ENCODE measurements at places on chromosomes 2 and 18.

DNA sequence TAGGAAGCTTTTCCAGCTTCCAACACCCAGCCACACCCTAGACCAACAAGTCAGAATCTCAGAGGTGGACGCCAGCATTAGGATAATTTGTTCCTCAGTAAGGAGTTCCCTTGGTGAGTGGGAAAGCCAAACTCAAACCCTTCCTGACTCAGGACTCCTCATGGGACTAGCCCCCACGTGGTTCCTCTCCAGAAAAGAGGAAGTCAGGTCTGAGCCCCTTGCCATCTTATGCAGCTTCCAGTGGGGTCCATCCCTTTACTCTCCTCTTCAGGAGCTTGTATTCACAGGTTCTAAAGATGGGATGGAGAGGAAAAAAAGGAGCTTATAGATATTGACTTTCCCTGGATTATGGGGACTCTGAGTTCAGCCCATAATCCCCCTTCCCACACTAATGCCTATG, 14.8 kb upstream of the NOTO start:
- DNase-seq, result no peak

DNA sequence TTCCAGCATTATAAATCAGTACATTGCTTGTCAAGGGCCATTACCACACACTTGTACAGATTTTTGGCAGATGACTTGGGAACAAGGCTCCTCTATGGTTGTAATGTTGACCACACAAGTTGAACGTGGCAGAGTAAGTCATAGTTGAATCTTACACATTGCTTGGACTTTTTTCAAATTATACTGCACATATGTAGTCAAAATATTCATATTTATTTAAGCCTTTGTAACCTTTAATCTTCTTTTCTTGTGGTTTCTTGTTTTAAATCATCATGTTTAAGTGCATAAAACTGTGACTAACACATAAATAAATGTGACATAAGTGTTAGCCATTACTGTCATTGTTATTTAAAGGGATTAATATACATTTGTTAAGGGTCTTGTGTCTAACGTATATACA, 52.1 kb upstream of the EPB41L5 start:
- DNase-seq, result no peak

GRCh38 chr18:3623769-3624545, 174.0 kb downstream of the TGIF1 start:
- peak; percentile 95 for DNase-seq

GRCh38 chr2:30048636-30049175, 98.1 kb upstream of the YPEL5 start:
- no peak for DNase-seq

- no peak for DNase-seq
These were observed 474.3 kb downstream of the ERBB4 start for GRCh38 chr2:212064318-212064717.

DNA sequence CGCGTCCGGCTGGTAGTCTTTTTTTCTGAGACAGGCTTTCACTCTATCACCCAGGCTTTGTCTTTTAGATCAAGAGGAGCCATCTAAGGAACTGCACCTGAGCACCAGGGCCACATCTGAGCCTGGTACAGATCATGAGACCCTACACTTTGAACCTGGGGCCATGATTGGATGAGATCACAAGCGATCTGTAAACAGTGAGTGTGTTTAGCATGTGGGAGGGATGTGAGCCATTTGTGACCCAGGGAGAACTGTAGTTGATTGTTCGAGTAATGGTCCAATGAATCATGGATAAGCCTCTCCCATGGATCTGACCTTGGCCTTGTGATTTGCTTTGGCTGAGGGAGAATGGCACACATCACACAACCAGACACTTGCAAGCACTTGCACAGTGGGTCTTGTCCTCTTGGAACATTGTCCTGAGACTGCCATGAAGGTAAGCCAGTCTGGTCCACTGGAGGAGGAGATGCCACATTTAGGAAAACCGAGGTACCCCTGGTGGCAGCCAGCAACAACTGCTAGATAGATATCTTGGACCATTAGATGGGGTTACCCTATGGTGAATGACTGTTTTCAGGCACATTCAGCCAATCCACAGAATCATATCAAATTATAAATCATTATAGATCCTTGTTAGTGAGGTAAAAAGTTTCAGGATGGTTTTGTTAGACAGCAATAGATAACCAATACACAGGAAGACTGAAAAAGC, 19.5 kb upstream of the DTNB start:
- DNase-seq, result no peak

DNA sequence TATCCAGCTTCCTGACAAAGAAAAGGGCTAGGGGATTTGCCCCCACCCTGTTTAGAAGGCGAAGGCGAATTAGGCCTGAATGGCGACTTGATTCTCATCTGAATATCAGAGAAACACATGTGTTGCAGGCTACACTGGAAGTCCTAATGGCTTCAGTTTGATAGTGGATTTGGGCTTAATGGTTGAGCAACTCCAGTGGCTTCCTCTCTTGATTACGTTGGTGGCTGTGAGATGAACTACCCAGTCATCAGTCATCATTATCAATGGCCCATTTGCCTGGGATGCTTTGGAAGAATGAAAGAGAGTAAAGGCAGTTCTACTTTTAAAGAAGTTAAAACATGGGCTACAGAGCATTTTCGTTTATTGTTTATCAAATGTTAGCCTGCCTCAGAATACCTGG, 60.9 kb upstream of the IL1R1 start:
- DNase-seq, result no peak

DNA sequence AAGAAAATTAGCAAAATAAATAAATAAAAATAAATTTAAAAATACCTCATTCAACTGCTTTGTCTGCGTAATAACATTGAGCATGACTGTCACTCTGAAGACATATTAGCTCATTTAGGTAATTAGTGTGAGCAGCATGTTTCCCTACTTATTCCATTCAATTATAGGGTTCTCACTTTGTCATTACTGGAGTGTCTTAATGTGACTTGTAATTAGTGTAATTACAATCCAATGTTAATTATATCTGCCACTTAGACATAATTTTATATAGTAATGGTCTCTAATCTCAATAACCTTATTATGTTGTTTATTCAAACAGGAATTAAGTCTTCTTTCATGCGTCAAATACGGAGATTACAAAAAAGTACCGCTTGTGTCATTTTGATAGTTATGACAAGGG, 893.9 kb upstream of the ACVR2A start:
- DNase-seq, result no peak

- no peak for DNase-seq
These were observed 218.2 kb upstream of the RAB12 start for GRCh38 chr18:8391068-8391467.

DNA sequence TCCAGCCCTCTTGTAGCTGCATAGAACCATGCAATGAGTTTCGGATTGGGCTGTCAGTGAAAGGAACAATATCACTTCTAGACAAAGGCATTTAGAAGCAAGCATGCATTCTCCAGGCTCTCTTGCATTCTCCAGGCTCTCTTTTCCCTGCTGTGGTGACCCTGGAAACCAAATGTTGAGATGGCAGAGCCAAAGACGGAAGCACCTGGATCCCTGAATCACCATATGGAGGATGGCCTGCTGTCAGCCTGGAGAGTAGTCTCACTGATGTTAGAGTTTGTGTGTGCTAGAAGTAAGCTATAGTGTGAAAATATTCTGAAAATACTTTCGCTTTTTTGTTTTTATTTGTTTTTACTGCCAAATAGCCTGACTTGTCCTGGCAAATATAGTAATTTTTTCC, 203.9 kb downstream of the C1D start:
- DNase-seq, result no peak

- DNase-seq, result no peak
These were observed 181.2 kb upstream of the LRATD1 start for GRCh38 chr2:14451312-14451711.

DNA sequence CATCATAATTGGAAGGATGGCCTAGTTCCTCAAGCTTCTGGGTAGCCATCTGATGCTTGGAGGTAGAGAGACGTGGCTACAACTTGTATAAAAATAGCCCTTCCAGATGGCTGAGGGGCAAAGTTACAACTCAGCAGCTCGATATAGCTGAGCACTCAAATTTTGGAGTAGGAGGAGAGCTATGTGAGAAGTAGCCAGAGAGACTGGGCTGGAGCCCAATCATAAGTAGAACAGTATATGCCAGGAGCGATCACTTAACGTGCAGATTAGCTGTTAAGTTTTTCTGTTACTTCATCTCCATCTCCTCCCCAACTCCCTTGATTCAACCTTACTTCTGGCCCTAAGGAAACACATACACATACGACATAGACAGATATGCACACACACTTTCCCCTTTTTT, 28.8 kb downstream of the CNRIP1 start:
- no peak for DNase-seq

- DNase-seq, result no peak
These were observed 51.5 kb downstream of the NCK2 start for GRCh38 chr2:105796131-105796638.

DNA sequence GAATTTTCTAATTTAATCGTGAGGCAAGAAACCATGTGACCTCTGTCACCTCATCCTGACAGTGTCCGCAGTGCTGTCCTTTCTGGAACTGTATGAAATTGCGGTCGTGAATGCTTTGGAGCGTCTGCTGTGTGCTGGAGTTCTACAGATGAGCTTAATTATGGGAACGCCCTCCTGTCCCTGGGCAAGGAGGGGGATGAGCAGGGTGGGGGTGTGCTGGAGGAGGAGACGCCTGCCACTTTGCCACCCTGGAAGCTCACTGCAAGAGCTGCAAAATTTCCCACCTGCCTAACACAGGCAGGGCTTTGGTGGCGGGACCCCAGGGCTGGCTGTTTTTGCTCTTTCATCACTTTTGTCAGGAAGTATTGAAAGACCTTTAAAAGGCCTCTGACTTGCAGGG, 6.5 kb downstream of the LPIN1 start:
- no peak for DNase-seq

DNA sequence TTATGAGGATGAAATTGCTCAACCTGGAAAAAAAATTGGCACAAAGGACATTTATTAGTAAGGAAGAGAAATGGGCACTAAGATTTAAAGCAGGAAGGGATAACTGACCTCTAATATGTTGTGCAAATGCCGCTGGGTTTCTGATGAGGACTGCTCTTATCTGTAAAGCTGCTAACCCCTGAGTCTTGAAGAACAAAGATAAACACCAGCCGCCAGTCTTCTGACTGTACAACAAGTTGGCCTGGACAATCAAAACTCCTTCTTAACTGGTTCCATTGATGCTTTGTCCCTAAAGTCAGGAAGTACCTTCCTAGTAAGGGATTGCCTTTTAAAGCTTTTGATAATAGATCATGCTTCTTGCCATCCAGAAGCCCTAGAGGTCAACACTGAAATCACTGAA, 301.8 kb downstream of the TRIB2 start:
- no peak for DNase-seq

GRCh38 chr2:131040661-131041401, 52.4 kb downstream of the FAM168B start:
- no peak for DNase-seq

All from Daoy (cell line).